ENCODE measurements at places on chromosomes 3 and 15. TPM values are rescaled to one million over a fixed set of nuclear protein-coding genes. Genes with fewer than 3 reads are reported as not detected.

The CCR3 gene
- 0.20 TPM for total RNA-seq

The SPINT1 gene
- total RNA-seq: 2.9 TPM

The MNS1 gene
- 4.5 TPM for total RNA-seq

GRCh38 chr15:92803852-92804609 lies 96.1 kb upstream of the CHD2 start:
- peak; percentile 29 for DNase-seq

GRCh38 chr3:95629802-95630201 lies 1184.6 kb upstream of the EPHA6 start:
- DNase-seq: no peak

GRCh38 chr3:155870945-155871745 lies 695 bp downstream of the GMPS start:
- peak; percentile 61 for DNase-seq

GRCh38 chr3:81242871-81243270 lies 518.6 kb downstream of the GBE1 start:
- DNase-seq: peak; percentile 13

The CHRNA3 gene
- 1.1 TPM for total RNA-seq

DNA sequence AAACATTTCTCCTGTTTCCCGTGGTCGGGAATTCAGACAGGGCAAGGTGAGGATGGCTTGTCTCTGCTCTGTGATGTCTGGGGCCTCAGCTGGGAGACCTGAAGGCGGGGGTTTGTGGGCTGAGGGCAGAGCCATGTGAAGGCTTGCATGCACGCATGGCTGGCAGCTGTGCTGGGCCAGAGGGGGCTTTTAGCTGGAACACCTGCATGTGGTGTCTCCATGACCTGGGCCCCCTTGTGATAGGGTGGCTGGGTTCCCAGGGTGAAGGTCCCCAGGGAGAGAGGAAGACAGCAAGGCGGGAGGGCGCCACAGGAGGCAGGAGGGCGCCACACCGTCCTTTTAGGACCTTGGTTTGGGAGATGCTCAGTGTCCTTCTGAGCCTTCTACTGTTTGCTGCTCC lies 101.6 kb upstream of the PRR23E start:
- DNase-seq: no peak

The CYP1A1 gene
- 0.33 TPM for total RNA-seq

The SAMMSON gene
- total RNA-seq: 0.40 TPM

The KLHL24 gene
- 162 TPM for total RNA-seq

The TRH gene
- 7.0 TPM for total RNA-seq

DNA sequence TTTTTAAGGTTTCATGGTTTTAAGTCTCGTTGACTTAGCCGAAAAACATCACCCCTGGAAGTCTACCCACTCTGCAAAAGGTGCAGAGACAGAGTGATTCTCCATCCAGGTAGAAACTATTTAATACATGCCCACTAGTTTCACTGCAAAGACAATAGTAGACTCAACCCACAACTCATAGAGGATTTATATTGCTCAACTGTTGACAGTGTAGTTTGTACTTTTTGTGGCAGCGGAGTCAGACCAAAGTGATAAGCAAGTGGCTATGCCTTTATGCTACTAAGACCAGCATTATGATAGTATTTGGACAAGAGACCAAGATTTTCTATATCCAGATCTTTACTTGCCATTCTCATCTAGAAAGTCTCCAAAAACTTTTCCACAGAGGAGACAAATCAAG lies 98.8 kb upstream of the ZBTB20 start:
- no peak for DNase-seq

DNA sequence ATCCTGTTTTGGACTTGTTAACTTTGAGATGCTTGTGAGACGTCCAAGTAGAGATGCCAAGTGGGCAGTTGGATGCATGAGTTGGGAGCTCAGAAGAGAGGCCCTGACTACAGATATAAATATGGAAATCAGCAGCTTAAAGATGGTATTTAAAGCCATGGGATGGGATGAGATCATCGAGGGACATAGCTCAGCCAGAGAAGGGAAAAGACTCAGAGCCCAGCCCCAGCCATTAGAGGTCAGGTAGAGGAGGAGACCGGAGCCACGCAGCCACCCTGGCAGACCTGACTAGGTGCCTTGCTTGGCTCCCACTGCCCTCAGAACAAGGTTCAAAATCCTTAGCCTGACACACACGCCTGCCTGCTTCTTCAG lies 31.1 kb downstream of the ATP2B2 start:
- DNase-seq: no peak

- DNase-seq: no peak
Measured at GRCh38 chr3:81782585-81782984, 21.1 kb upstream of the GBE1 start.

DNA sequence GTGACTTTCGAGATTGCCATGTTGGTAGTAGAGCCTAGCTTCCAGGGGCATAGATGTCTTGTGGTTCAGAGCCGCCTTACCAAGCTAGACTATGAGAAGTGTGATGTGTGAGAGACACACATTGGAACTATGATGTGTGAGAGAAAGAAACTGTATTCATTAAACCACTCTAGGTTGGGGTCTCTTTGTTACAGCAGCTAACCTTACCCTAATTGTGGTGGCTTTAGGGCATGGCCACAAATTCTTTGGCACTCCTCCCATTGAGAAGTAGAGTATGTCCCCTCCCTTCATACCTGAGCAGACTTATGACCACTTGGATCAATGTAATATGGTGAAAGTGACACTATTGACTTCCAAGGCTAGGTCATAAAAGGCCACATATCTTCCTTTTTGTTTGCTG lies 35.3 kb upstream of the CDV3 start:
- no peak for DNase-seq

The HRG gene
- total RNA-seq: not detected

- DNase-seq: no peak
Measured at GRCh38 chr3:157133434-157134320, 26.3 kb downstream of the CCNL1 start.

DNA sequence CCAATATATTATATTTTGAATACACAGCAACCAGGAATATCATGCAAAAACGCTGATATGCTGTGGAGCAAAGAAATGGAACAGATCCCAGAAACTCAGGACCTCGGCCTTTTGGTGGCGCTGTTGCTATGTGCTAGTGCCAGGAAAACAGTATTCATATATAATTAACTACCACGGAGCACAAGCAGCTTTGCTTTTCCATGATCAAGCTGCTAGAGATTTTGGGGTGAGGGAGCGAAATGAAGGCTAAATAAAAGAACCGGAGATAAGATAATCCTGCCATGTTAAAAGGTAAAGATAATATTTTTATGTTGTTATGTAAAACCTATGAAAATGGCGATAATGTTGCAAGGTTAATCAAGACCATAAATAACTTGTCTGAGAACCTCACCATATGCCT lies 157.7 kb upstream of the FAM3D start:
- peak; percentile 50 for DNase-seq

GRCh38 chr15:41565702-41566101 lies 6.7 kb downstream of the TYRO3 start:
- DNase-seq: no peak

GRCh38 chr15:56798639-56799038 lies 65.3 kb upstream of the ZNF280D start:
- DNase-seq: no peak

- DNase-seq: peak; percentile 81
Measured at GRCh38 chr3:157493627-157494550, 9.3 kb downstream of the VEPH1 start.

The CKMT1A gene
- total RNA-seq: 21.5 TPM

- no peak for DNase-seq
Measured at GRCh38 chr15:41031232-41032078, 78.2 kb downstream of the CHAC1 start.

GRCh38 chr15:98120561-98120960 lies 160.1 kb downstream of the ARRDC4 start:
- DNase-seq: no peak

DNA sequence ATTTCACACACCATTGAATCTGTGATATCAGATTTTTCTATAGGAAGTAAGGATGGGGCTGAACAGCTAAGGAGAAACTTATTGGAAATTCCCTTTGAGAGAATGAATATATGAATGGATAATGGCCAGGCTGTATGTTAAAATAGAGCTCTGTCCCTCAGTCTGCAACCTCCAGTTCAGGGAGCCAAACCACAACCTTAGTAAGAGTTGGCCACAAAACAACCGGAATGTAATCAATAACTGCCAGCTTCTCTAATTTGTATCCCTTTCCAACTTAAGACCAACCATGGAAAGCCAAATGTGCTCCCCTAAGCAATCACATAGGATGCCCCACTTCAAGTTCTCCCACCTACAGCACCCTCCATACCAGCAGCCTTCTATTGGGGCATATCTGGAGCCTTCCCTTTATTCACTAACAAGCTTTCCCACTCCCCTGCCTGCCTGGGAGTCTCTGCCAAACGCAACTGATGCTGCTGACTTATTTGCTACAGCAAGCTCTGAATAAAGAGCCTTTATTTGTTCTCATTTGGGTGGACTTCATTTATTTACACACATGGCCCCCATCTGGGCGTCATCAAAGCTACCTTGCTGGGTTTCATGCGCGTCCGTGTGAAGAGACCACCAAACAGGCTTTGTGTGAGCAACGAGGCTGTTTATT lies 75.4 kb upstream of the LARS2 start:
- DNase-seq: no peak

The ZKSCAN7 gene
- 16.5 TPM for total RNA-seq

DNA sequence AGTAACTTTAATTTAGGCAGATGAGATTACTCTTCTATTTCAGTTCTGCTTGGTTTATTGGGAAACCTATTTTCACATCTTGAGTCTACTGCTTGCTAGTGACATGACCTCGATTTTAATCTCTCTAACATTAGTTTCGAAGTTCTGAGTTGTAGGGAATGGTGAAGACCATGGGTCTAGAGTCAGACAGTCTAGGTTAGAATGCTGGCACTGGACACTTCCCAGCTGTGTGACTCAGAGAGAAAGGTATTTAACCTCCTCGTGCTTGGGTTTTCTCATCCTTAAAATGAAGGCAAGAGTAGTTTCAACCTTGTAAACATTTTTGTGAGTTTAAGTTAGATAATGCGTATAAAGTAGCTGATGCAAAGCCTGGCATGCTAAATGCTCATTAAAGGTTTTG lies 422.1 kb downstream of the GRM7 start:
- DNase-seq: no peak

The ALDH1A2 gene
- 25.0 TPM for total RNA-seq

GRCh38 chr3:84974347-84974746 lies 15.6 kb downstream of the CADM2 start:
- peak; percentile 35 for DNase-seq

DNA sequence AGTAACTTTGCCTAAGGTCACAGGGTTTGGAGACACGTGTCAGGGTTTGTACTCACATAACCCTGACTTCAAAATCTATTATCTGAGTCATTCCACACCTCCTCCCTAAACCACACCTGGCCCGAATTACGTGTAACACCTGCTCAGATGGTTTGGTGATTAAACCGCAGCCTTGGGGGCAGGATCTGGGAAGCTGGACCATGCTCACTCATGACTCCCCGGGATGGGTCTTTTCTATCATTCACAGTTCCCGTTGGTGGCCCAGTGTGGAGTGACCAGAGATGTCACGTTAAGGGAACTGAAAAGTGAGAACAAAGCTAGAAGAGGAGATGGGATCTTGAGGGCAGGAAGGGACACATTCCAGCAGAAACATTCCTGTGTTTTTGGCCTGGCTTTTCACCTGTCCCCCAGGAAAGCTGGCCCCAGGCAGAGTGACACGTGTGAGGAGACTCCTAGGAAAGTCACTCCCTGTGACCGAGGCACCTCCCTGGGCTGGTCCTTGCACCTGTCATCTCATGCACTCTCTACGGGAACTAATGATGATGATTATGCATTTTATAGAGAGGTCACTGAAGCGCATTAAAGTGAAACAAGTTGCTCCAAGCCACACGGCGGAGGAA lies 75.4 kb upstream of the POMGNT2 start:
- DNase-seq: no peak

The AADACL2 gene
- total RNA-seq: not detected

DNA sequence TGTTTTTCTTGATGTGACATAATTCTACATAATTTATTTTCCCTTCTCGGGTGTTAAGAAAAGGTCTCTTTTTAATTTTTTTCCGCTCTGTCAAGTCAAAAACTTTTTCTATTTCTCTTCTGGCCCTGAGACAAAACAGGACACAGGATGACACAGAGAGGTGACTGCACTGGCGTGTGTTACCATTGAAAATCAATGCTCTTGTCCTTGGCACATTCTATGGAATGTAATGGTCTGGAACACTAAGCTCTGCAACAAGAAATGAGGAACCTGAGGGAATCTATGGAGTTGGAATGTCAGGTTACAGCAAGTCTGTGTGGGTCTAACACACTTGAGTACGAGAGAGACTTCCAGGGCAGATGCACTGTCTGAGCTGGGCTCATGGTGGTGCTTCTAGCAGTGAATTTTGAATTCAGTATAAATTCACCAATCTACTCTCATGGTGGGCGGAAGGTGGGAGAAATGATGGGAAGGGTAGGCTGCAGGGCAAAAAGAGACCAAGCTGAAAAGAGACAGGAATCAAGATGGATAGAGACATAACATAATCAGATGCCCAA lies 508.3 kb downstream of the TUSC7 start:
- no peak for DNase-seq

The GOLGA6L10 gene
- total RNA-seq: 2.3 TPM

DNA sequence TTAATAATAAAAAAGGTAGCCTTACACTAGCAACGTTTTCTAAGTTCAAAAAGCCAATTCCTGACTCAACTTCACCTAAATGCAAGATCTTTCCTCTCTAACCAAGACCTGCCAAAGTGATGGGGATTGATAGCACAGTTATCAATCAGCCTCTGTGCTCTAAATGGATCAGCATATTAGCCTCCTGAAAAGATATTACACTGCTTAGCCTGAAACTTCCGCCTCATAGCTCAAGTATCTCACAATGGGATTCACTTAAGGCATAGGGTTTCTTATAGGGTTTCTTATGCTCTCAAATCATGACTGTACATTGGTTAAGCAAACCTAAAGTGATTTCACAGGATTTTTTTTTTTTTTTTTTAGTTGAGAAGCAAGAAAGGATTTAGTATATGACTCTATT lies 436 bp upstream of the SLC9A9 start:
- DNase-seq: no peak

GRCh38 chr3:134317106-134317947 lies 56.9 kb downstream of the AMOTL2 start:
- DNase-seq: no peak

DNA sequence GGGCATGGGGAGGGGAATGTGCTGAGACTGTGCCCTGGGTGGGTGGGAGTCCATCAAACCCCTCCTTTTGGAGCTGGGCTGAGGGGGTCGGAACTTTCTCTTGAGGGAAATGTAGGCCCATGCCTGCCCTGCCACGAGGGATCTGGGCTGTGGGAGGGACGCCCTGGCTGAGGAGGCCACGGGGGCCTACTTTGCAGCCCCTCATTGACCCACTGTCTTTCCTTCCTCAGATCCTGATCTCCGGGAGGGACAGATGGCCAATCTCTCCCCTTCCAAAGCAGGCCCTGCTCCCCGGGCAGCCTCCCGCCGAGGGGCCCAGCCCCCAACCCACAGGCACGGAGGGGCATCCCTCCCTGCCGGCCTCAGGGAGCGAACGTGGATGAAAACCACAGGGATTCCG lies 25.3 kb downstream of the LOXL1 start:
- DNase-seq: no peak

The PPP1R14D gene
- total RNA-seq: not detected

DNA sequence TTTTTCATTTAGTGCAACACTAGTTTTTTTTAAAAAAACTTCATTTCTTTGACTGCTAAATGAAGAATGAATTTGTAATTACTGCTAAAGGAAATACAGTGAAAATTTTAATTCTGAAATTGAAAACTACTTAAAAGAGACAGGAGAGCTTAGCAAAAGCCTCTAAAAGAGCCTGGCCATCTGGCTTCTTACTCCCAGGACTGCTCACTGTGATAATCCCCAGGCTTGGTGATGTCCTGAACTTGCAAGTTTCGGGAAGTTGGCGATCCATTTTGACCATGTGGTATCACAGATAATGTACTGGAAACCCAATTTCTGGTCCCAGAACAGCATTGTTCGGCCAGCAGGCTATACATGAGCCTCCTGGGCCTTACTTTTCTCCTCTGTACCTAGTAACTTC lies 292.1 kb downstream of the FGF12 start:
- no peak for DNase-seq

Measured in spinal cord (tissue), 10 donors.